CD4-positive, alpha-beta T cell treated with Interleukin-4 for 1 hour (primary cell): ENCODE measurements at places on chromosomes 12 and 14.

DNA sequence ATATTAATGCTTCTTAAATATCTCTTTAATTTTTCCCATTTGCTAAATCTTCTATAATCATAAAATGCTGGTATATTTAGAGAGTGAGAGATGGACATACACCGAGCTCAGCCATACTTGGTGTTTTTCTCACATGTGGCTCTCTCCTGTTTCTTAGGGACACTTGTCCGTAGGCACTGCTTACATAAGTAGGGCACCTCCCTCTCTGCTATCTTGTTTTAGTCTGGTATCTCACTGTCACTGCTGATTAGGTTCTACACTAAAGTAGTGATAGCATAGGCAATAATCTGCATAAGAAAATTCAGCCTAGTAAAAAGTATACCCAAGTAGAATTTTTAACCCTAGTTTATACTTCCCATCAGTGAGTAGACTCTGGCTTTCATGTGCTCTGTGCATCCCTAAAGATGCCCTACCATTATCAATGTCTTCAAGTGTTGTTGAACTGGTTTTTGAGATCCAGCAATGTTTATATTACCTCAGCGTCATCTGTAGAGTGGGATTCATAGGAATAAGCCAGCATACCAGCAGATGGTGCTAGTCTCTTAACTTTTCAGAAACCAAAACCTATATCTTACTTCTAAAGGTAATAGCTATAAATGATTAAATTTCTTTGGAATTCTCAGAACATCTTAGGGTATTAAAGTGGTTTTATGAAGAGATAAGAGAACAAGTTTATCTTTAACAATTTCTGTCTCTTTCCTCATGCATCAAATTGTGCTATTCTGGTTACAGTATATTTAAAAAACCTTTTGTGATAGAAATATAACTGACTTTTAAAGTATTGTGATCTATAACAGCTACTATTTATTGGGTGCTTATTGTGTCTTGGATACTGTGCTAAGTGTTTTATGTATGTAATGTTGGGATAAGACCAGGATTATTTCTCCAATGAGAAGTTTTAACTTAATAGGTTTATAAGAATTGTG lies 32.9 kb downstream of the ARID2 start:
- DNase-seq = no peak

DNA sequence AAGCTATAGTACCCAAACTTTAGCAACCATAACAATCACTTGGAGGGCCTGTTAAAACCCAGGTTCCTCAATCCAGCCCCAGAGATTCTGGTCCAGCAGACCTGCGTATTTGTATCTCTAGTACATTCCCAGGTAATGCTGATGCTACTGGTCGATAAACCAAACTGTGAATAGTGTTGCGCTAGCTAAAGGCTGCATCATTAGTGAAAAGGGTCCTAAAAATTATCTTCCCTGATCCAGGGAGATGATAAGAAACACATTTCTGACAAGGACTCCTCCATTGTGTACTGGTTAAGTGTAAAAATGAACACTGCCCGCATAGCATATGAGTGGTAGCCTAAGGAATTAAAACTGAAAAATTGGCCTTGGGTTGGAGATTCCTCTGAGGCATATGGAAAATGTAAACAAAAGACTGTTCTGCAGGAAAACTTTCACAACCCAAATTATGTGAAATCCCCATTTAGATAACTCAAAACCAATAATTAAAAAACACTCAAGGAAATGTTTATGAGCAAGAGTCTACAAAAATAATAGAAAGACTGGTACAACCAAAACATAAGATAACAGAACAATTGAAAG lies 322.7 kb downstream of the CEP128 start:
- no peak for DNase-seq

DNA sequence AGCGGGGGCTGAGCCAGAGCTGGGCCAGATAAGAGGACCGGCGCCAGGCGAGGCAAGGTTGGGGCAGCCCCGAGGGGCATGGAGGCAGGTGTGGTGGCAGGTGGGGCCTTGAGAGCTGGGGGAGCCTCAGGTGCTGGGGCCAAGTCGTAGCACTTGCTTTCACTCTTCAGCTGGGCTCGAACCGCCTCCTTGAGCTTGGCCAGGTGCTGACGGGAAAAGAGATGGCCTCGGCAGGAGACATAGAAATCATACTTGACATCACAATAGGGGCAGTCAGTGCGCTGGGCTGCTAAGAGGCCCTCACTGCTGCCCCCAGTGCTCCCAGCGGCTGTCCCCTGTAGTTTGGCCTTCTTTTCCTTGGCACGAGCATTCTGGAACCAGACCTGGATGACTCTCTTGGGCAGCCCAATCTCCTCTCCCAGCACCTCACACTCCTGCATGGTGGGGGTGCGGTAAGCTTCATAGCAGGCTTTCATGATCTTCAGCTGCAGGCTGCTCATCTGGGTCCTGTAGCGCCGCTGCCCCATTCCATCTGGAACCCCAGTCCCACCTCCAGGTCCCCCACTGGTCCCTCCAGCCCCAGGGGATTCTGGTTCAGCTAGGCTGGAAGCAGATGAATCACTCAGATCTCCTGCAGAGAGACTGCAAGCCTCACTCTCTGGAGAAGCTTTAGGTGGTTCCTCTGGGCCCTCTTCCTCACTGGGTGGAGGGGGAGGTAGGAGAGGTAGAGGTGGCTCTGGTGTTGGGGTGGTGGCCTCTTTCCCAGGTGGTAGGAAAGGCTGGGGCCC lies 28.1 kb downstream of the ZFHX2 start:
- DNase-seq = no peak

DNA sequence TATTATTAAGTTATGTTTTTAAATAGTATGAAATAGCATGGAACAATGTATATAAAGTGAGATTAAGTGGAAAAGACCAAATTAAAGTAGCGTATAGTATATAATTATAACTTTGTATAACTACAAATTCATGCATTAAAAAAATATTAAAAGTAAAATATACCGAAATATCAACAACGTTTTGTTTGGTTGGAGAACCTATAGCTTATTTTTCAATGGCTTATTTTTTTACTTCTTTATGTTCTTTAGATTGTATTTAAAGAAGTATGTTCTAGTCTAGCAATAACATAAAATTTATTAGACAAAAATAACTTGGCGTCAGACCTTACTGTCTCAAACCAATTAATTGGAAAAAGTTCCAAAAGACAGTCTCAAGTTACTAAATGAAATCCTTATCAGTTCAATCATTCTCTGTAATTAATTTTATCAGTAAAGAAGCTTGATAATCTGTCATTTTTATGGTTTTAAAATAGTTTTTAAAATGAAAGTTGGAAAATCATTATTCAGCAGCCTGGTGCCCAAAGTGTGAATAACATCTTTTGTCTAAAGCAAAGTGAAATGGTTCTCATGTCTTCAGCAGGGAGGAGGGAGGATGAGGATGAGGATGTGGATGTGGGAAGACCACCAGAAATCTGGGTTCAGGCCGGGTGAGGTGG lies 46.7 kb downstream of the IRAK3 start:
- DNase-seq = no peak
